IPS DF 19.7 (cell line): ENCODE measurements at places on chromosomes 2 and 18.

DNA sequence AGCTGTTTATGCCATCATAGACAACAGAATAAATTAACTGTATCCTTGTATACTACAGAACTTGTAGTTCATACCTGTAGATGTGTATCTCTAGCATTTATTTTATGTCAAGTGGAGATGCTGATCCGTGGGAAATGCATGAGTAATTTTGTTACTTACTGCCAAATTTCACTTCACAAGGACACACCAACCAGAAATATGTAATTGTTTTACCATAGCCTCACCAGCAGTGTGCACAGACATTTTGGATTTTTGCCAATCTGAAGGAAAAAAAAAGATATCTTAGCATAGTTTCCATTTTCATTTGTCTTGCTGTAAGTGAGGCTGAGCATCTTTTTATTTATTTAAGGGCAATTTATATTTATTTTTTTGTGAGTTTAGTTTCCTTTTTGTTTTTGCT lies 265.1 kb upstream of the OSR1 start:
- DNase-seq, result no peak

DNA sequence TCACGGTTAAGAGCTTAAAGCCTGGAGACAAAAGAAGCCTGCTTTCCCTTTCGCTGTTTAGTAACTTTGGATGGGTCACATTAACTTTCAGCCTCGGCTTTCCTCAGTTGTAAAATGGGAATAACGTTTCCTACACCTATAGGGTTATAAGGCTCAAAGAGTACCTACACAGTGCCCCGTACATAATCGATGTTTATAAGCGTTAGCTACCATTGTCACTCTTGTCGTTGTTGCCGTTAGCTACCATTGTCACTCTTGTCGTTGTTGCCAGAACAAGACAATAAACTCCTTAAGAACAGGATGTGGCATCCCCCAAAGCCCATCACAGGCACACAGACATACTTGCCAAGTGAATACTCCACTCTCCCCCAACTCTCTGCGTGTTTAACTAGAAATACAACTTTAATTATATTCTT lies 901 bp upstream of the MFSD6 start:
- no peak for DNase-seq

GRCh38 chr2:98727369-98728087 lies 3.4 kb downstream of the MGAT4A start:
- no peak for DNase-seq

- no peak for DNase-seq
These were observed 31.3 kb downstream of the EXOC6B start for GRCh38 chr2:72794572-72794971.

DNA sequence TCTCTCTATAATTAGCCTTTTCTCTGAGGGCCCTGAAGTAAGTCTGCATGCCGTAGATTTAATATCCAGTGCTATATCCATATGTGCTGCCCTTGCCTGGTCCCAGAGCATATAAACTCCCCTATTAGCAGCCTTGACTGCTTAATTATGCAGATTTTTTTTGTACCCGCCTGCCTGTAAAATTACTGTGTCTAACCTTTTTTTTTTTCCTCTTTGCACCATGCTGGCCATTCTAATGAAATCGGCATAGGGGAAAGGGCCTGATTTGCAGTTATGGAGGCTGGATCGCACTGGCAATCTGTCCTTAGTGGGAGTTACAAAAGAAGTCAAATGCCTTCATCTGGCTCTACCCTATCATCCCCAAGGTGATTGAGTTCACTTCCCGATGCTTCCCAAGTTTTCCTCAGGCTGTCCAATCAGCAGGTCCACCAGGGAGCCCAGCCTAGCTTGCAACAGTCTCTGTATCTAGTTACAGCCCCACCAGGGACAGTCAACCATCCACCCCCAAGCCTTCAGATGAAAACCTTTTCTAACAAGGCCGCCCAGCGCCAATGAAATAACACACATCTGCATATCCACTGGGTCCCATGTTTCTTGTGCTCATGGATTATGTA lies 239.0 kb downstream of the ZNF521 start:
- no peak for DNase-seq

DNA sequence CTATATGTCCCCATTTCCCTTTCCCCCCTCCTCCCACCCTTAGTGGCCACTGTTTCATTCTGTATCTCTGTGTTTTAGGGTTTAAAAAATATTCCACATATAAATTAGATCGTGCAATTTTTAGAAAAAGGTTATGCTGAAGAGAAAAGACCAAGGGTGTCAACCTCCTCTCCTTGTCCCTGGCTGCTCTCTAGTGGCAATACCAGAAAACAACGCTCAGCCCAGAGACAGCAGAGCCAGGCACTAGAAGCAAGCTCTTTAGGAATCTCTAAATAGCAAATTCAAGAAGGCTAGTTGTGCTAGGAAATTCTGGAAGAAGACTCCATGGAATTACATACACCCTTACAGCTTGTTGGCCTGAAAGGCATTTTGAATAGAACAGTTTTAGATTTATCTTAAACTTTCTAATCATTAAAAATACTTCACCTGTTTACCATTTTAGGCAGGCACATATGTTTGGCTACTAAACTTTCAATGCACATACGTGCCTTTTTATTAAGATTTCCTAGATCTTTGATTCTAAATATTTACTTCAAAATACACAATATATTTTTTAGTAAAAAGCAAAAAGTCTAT lies 35.1 kb upstream of the RASGRP3 start:
- peak; percentile 30 for DNase-seq

- DNase-seq, result no peak
These were observed 35.1 kb downstream of the CHN1 start for GRCh38 chr2:174970092-174970491.

DNA sequence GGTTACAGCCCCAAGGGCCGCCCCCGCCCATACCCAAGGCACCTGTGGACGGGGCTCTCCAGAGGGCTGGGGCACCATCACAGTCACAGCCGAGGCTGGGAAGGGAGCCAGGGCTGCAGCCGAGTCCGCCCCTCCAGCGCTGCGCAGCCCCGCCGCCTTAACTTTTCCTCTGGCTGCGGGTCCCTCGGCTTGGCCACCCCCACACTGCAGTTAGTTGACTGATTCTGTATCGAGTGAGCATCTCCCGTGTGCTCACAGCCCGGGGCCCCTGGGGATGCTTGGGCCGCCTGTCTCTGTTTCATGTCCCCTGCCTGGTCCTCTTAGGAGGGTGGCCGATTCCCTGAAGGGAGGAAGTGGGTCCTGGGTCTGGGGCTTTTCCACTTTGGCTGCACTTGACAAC lies 33.7 kb downstream of the EMILIN2 start:
- DNase-seq, result no peak

DNA sequence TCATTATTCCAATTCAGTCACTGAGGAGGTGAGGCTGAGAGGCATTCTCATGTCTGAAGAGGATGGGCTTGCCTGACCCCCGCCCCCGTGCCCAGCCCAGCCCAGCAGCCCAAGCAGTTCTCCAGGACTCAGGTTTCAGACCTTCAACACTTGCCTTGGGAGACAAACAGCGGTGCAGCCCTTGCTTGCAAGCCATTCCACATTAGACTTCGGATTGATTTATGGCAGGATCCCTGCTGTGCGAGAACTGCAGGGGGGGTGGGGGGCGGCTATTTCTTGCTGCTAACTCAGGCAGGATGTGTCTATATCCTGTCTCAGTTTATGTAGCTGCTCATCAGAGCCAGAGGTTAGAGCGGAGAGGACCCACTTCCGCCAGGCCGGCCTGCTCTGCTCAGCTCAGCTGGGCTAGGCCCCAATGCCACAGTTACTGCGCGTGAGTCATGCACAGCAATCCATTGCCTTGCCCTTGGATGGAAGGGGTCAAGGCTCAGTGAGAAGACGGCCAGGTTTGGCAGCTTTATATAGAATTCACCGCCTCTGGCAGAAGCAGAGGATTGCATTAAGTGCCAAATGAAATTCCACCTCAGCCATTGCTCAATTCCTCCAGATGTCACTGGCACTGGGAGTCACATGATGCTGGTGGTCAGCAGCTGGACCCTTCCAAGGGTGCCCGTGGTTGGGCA lies 1.8 kb downstream of the GYPC start:
- DNase-seq, result no peak

GRCh38 chr18:13381331-13381730 lies 162.8 kb downstream of the LDLRAD4 start:
- DNase-seq, result no peak

DNA sequence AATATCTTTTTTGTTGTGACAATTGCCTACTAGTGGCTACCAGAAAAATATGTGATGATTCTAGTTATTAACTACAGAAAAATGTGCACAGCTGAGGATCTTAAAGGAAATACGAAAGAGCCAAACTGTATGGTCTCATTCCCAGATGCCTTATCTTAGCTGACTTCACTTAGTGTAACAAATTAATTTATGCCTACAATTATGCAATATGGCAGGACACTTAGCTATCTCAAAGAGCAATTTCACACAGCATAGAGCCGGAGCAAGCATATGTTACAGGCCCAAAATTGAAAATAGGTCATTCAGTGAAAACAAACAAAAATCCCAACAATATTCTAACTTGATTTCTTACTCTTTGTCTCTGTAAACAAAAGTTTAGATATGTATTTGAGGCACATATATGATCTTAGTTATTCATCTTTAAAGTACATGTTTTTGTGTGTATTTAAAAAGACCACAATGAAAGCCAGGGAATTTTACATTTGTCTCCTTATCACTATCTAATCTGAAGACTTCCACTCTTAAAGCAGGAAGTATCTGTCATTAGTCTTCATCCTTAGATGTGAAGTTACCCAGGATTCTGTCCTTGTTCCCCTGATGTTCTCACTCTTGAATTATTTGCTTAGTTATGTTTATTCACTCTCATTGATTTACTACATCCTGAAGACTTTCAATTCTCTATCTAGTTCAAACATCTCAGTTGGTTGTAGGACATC lies 1579.0 kb upstream of the NXPH2 start:
- no peak for DNase-seq

GRCh38 chr2:58645017-58645416 lies 403.9 kb upstream of the FANCL start:
- DNase-seq, result no peak

DNA sequence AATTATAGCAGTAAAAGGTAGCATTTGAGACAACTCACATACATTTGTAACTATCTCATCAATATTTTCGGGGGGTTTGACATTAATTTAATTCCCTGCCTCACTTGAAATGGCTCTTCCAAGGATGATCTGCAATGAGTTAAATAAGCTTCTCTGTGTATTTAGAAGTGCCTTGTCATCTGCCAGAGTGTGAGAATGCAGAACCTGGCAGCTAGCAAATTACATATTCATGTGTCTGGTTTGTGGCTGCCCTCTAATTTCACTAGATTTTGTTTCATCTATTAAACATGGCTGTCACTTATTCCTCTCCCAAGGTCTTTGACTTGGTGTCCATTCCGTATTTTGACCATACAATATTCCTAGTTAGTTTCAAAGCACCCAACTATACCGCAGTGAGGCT lies 158.3 kb upstream of the CAVIN2 start:
- no peak for DNase-seq

DNA sequence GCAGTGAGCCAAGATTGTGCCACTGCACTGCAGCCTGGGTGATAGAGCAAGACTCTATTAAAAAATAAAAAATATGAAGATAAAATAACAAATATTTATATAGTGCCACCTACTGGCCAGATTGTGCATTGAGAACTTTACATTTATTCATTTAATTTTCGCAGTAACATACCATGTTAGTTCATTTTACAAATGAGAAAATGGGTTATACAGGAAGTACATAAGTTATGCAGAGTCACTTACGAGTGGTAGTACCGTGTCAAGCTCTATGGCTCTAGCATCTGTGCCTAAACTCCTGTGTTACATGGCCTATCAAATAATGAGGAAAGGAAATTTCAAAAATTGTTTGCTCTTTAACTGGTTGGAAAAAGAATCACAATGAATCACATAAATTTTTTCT lies 27.9 kb downstream of the RIF1 start:
- no peak for DNase-seq

GRCh38 chr18:38047820-38048219 lies 482.2 kb upstream of the CELF4 start:
- DNase-seq, result no peak

DNA sequence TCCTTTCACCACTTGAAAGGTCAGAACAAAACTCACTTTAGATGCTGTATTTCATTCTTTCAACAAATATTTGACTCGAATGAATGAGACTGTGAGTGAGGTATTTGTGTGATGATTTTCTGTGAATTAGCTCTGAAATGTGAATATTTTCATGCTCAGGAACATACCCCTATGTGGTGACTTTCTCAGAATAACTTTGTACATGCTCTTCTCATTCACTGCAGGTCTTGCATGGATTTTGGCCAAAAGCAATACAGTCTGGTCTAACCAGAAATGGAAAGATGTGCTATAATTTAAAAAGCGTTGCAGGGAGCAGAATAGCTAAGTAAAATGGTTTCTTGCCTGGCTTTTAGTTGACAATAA lies 75.5 kb downstream of the MYCN start:
- DNase-seq, result no peak

DNA sequence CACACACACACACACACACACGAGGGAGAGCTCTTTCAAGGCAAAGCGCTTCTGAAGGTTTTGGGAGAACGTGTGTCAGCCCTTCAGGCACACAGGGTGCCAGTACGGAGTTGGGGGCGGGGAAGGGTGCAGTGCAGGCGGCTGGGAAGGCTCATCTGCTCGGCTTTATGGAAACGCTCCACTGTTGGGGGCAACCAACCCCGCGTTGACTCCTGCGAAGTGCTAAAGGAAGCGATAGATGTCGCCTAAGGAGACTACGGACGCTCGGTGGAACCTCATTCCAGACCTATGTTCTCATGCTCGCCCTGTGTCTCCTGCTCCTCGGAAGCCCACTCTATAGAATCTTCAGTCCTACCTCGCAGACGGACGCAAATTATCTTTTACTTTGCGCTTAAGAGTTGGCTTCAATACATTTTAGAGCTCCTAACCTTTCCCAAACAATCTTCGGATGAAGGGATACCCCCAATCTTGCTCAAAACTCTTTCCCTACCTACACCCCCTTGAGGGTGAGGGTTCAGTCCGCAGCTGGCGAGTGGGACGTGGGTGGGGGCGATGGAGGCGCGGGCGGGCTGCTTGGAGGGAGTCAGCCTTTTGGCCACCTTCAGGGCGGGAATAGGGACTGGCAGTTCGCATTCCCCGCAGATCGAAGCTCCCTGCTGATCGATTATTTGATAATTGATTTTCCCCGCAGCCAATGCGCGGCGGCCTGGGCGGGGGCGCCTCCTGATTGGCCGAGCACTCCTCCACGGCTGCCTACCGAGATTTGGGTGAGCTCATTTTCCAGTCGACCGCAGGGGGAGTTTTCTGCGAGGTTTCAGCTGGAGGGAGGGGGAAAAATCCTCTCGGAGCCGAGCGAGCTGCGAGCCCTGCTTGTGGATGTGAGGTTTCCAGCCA lies 1.9 kb upstream of the MEIS1 start:
- DNase-seq, result peak; percentile 88

GRCh38 chr18:53984021-53984420 lies 240.4 kb downstream of the MBD2 start:
- DNase-seq, result no peak

DNA sequence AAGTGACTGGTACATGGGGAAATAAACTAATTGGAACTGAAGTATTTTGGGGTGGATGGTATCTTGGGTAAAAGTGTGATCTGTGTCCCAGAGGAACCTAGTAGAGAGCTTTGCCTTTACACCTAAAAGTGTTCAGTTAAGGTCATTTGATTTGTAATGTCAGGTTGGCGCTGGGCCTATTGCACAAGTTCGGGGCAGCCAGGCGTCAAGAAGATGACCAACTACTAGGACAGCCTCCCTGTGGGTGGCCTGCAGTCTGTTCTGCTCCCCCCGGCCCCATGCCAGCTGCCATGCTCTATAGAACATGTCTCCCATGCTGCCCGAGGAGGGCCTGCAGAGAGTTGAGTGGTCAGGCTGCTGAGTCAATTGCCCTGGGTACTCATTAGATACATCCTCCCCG lies 10.1 kb downstream of the RRM2 start:
- no peak for DNase-seq
